Fibroblast of skin of left quadriceps (primary cell): ENCODE measurements at places on chromosomes 2 and 18.

GRCh38 chr2:149488706-149489440 is 98.7 kb downstream of the MMADHC start:
- no peak for DNase-seq

- no peak for DNase-seq
Measured at GRCh38 chr2:61841286-61841685, 12.6 kb downstream of the FAM161A start.

- peak; percentile 61 for DNase-seq
Measured at GRCh38 chr2:83584672-83585071, 874.4 kb downstream of the SUCLG1 start.

GRCh38 chr2:222802514-222803196 is 58.2 kb upstream of the ACSL3 start:
- DNase-seq = no peak

DNA sequence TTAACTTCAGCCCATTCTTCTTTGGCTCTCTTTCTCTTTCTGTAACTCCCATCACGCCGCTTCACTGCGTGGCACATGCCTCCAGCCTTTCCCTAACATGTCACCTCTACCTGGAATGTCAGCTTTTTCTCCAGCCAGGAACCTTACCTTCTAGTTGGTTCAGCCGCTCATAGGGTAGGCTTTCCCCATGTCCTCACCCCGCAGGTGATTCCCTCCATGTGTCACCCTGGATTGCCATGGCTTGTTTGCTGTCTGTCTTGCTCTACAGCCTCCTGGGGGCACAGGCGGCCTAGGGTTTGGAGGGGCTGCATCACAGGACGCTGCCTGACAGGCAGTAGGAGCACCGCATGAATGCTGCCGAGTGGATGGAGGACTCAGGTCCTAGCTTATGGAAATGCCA is 39.2 kb downstream of the ARHGEF4 start:
- no peak for DNase-seq

DNA sequence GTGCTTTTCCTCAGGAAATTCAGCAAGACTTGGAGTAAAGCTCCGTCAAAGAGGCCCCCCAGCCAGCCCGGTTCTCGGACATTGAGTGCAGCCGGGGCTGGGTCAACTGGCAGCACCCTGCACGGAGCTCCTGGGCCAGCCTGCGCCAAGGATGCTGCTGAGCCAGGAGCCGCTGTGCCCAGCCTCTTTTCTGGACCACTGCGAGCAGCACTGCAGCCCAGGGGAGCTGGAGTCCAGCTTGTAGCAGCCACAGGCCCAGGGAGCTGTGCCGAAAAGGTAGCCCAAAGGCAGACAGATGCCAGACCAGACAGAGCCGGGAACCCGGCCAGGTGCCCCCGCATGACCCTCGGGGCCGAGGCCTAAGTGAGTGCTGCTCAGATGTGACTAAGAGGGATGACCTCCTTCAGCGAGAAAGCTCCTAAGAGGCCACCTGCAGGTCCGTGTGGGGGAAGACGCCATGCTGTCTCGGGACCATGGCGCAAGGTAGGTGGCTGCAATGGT is 7.3 kb downstream of the CLHC1 start:
- DNase-seq = no peak

DNA sequence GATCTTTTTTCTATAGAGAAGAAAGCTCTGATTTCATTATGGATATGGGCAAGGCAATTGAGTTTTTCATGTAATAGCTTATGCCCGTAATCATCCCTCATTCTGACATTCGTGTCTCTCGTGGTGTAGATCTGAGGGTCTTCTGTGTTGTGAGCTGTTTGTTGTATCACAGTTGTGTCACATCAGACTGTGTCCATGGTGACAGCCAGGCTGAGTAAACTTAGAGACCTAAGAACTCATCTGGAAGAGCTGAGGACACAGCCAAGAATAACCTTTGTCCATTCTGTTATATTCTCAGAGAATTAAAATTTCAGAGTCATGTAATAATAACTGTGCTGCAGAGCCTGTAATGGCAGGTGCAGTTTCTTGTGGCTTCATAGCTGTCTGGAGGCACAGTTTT is 116.5 kb downstream of the ATP9B start:
- no peak for DNase-seq

- DNase-seq = no peak
Measured at GRCh38 chr2:190216829-190217228, 102.8 kb downstream of the HIBCH start.

DNA sequence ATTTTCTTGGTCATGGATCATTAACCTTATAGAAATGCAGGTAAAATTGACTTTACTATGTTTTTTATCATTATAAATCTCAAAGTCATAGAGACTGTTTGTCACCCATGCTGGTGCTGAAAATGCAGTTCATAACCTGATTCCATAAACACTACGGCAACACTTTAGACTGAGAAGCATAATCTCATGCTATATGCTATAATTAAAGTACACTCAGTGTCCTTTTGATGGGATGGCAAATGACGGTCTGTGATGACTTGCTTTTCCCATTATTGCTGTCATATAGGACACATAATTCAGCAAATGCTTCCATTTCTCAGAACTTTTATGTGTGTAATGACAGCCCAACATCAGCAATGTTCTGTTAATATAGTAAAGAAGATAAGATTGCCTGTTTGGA is 162.9 kb downstream of the CD226 start:
- DNase-seq = no peak

GRCh38 chr2:101731221-101732054 is 33.9 kb downstream of the MAP4K4 start:
- DNase-seq = no peak

DNA sequence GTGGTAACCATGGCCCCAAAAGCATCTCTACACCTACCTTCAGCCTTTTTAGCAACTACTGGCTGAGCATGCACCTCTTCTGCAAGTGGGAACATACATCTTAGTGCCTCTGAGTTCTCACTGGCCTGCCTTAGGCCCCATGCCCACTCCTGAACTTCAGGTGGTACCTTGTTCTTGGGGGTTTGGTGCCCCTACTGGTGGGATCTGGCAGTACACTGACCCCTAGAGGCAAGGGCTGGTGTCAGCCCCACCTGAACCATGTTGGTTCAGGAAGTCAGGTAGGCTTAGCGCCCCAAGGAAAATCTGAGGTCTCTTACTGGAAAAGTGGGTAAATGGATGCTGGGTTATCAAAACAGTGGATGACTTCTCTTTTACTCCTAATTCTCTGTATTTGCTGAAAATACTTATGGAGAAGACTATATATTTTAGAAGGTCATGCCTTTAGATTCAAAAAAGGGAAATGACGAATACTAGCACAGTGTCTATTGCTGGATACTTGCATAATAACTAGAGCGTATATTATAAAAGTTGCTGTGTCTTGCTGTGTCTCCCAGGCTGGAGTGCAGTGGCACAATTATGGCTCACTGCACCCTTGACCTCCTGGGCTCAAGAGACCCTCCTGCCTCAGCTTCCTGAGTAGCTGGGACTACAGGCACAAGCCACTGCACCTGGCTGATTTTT is 84.6 kb downstream of the RAB31 start:
- DNase-seq = no peak

DNA sequence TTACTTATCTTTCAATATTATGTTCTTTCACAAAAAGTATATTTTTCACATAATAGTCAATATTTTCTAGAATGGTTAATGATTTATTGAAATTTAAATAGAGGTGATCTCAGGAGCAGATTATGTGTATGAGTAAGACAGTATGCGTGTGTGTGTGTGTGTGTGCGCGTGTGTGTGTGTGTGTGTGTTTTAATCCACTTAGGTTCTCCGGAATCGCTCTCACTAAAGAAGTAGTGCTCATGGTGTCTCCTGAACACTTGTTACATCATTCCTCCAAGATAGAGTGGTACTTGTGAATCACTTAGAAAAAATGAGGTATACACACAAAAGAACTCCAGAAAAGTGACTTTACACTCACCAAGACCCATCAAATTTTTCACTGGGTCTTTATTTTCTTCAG is 91.0 kb upstream of the KCNH7 start:
- DNase-seq = no peak

DNA sequence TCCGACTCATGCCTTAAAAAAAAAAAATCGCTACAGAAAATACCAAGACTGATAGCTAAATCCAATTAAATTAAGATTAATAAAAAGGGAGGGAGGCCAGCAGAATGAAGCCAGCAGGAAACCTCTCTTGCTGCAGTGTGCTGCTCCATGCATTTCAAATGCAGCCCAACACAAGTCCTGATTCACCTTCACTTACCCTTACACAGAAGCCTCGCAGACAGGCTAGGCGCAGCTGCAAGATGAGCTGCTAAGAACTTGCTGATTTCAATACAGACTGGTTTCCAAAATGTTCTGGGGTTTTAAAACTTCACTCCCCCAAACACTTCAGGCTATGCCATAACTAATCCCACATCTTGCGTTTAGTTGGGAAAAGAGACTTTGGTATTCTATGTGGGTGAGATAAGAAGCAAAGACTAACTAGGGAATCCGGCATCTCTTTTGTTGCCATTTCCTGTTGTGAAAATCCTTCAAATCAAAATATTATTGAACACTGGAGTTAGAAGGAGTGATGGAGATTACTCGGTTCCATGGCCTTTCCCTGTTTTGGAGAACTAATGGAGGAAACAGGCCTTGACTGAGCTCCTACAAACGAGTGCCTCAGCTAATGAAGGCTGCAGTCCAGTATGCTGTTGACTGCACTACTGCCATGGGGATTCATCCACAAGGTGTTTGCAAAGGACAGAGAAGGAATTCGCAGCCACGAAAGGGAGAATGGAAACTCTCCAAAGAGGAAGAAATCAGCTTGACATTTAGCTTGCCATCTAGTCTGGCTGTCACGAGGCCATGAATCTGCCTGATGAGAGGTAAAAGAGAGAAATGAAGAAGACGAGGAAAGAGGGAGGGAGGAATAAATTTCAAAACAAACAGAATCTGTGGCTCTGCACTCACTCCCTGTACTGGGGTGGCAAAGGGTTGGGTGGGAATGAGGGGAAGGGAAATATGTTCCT is 67.3 kb downstream of the CLHC1 start:
- DNase-seq = no peak

- DNase-seq = no peak
Measured at GRCh38 chr2:122101319-122101718, 345.9 kb downstream of the TSN start.

GRCh38 chr2:67548317-67549201 is 151.4 kb downstream of the ETAA1 start:
- no peak for DNase-seq

GRCh38 chr2:198767694-198768093 is 690.0 kb downstream of the SATB2 start:
- no peak for DNase-seq

- no peak for DNase-seq
Measured at GRCh38 chr18:42517896-42518295, 562.9 kb downstream of the PIK3C3 start.

GRCh38 chr18:11078491-11078890 is 70.9 kb downstream of the PIEZO2 start:
- DNase-seq = peak; percentile 37

DNA sequence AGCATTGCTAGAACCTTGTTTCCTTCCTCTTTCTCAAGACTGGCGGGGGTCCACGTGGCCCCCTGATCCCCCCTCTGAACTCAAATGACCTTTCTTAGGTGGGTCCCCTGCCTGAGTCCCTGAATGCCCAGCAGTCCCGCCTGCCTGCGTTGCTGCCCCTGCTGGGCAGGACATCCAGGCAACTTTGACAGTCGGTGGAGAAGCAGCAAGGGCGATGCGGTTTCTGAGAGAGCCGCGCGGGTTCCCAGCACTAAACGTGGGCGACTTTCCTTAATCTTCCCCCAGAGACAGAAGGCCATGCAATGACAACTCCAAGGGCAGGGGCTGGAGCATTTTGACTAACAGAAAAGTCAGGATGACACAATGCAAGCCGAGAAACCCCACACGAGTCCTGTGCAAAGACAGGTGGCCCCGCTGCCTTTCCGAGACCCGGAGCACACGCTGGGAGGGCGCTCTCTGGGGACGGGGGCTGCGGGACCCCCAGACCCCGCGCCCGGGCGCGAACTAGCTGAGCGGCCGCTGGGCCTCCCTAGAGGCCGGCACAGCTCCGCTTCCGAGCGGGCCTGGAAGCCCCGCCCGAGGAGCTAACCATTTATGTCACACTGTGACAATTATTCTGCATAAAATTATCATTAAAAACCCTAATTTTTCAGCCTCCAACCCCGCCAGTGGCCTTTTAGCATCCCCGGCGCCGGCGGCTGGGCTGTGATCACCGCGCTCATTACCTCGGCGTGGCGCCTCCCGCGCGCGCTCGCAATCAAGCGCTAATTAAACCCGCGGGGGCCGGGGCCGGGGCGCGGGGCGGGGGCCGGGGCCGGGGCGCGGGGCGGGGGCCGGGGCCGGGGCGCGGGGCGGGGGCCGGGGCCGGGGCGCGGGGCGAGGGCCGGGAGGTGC is 27.4 kb downstream of the ASB18 start:
- no peak for DNase-seq

GRCh38 chr18:58624011-58624410 is 4.9 kb downstream of the ALPK2 start:
- no peak for DNase-seq

GRCh38 chr2:118878531-118879149 is 31.2 kb upstream of the EN1 start:
- no peak for DNase-seq

DNA sequence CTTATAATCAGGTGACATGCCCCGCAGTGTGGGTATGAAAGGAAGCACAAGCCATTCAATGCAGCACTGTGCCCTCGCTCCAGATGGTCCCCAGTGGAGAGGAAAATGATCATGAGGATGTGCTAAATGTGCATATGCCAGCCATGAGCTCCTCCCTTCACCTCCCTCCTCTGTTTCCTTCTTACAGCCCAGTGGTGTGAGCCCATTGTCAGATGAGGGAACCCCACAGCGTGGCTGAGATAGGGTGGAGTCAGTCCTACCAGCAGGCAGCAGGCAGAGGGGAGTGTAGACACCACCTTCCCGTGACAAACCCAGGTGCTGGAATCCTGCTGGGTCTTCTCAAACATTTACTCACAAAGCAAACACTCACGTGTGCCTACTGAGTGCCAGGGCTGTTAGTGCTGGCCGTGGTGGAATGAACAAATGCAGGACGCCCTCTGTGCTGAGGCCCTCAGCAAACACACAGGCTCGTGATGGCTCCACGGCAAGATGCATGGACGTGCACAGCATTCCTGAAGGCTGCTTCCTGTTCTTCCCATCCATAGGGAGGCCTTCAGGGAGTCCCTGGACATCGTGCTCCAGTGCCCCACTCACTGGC is 181.7 kb upstream of the TPO start:
- DNase-seq = no peak

- no peak for DNase-seq
Measured at GRCh38 chr2:112836163-112836560, 417 bp downstream of the IL1B start.

DNA sequence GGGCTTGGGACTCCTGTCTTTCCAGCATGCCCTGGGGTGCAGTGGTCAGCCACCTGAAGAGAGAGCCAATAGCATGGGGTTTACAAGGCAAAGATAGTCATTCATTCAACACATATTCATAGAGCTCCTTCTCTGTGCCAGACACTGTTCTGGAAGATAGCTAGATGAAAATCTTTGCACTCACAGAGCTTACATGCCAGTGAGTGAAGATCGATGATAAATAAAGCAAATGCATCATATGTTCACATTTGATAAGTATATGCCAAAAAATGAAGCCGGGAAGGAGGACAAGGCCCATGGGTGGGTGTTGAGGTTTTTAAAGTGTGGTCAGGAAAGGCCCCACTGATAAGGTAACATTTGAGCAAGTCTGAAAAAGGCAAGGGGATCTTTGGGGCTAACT is 130.8 kb upstream of the CDCA7 start:
- no peak for DNase-seq
